Hematopoietic multipotent progenitor cell (in vitro differentiated cells): ENCODE measurements at places on chromosomes 3 and 15. TPM values are rescaled to one million over a fixed set of nuclear protein-coding genes. Genes with fewer than 3 reads are reported as not detected.

DZIP1L gene
- total RNA-seq = 7.3 TPM

THRB gene
- total RNA-seq = 5.7 TPM

PTX3 gene
- 2.2 TPM for total RNA-seq

CYP1A1 gene
- 0.27 TPM for total RNA-seq

MLF1 gene
- total RNA-seq = 2.4 TPM

NRG4 gene
- total RNA-seq = 0.54 TPM

ITGB5 gene
- total RNA-seq = 2.2 TPM

BSN gene
- 0.27 TPM for total RNA-seq

PARP15 gene
- 7.0 TPM for total RNA-seq

WNT5A gene
- total RNA-seq = not detected

SELENOT gene
- total RNA-seq = 117 TPM

INO80 gene
- total RNA-seq = 18.0 TPM
